ENCODE measurements at places on chromosomes 7 and 10.

GRCh38 chr7:36810489-36810888, 86.2 kb upstream of the AOAH start:
- no peak for DNase-seq

DNA sequence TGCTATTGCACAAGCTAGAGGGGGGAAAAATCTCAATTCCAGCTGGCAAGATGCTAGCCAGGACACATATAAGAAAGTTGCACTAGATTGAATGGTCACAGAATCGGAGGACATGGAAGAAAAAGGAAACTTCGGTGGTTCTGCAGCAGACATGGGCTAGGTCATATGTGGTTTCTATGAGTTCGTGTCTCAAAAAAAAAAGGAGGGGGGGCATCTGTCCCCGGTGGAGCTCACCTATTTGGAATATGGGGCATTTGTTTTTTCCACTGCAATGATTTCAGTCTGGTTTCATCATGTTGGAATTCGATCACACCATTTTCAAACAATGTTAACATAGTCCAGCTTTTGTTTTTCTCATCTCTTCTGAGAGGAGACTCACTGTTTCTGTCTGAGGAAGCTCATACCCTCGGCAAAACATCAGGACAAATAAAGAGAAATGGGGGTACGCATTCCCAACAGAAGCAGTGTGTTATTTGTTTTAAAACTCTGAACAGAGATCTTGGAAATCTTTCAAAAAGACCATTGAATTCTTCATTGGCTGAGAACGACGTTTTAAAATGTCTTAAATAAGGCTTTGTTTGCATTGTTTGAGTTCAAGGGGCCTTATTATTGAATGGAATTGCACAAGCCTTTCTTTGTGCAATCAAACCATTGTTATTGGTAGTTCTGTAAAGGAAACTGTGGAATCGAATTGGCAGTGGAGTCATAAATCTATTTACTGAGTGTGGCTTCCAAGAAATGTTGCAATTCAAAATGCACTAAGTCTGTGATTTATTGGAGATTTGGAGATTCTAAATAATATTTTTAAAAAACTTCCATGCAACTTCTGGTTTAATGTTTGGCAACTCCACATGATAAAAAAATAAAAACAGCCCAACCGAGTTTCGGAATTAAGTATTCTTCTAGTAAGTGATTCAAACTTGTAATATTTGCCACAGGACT, 173.2 kb downstream of the RTKN2 start:
- DNase-seq = no peak

- no peak for DNase-seq
Measured at GRCh38 chr7:135253851-135254771, 20.5 kb downstream of the STRA8 start.

- DNase-seq = no peak
Measured at GRCh38 chr10:79401015-79401921, 44.2 kb downstream of the ZCCHC24 start.

- DNase-seq = no peak
Measured at GRCh38 chr7:116322541-116322940, 112.2 kb downstream of the TES start.

DNA sequence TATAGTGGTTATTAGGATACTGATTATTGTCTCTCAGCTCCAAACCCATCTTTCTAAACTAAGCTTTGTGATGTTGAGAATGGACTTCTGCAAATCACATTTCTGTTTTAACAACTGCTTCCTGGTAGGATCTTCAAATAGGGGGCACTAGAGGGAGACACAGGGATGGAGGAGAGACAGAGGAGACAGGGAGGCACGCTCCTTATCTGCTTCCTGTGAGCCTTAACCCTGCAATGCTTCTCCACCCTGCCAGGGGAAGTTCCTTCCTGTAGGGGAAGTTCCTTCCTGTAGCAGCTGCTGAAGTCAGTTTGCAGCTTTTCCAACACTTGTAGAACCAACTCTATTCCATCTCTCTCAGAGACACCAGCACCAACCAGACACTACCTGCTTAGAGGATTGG, 847.2 kb downstream of the CCSER2 start:
- no peak for DNase-seq

DNA sequence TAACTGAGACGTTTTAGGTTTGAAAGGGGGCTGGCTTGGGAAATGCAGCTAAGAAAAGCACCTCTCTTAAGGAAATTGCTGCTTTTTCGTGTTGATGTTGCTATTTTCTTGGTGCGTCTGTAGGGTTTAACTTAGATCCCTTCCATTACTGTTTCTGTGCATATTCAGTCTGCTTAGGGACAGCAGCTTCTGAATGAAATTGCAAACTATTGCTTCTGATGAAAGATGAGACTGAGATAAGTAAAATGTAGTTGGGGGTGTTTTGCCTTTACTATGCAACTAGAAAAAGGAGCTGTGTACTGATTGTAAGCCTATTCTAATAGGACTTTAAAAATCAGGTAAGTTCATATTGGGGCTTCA, 772 bp downstream of the HDAC9 start:
- no peak for DNase-seq

DNA sequence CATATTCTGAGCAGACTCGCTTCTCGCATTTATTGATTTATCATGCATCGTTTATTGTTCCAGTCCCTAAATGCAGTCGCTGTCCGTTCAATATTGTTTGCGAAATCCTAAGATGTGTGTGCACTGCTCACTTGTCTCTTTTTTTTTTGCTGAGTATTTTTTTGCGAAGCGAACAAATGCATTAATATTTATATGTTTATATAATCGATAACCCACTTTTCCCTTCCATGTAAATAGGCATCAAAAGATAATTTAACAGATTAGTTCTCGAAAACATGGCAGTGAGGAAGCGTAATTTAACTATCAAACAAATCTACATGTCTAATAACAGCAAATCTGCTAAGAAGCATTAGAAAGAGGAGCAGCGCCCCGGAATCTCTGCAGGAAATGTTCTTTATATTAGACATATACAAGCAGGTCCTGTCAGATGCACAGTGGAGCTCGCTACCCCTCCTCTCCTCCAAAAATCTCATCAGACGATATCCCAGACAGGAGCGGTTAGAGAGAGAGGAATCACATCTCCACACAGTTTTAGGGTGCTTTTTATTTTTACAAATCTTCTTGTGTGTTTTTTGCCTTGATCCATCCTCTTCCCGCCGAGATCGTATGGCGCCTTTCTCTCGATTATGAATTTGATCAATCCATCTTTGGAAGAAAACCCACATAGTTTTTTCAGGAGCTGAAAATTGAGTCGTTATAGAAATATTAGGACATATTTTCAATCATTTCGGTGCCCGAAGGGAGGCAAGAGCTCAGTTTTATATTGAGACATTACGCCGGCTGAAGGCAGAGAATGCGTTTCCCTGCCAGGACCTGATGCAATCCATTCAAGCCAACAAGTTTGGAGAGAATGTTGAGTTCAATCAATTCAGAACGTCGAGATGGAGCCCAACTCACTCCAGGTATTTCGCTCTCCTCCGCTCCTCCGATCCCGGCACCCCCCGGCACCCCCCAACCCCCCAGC, at the start of gene ARID5B:
Gene ARID5B (plus strand): TSS at position 871 of the 964 bp plus-strand sequence. CDS start 11 bp downstream, at position 882.
- DNase-seq = peak; percentile 60

GRCh38 chr7:91291902-91292301, 27.7 kb downstream of the FZD1 start:
- DNase-seq = no peak

GRCh38 chr10:14408139-14408538, 77.4 kb upstream of the FRMD4A start:
- DNase-seq = no peak
